ENCODE measurements at places on chromosomes 6 and 20.
A peak's percentile ranks its signal among the peaks of the same experiment; 100 is the strongest.

GRCh38 chr20:32391003-32391402 lies 32.9 kb downstream of the ASXL1 start:
- DNase-seq = no peak

DNA sequence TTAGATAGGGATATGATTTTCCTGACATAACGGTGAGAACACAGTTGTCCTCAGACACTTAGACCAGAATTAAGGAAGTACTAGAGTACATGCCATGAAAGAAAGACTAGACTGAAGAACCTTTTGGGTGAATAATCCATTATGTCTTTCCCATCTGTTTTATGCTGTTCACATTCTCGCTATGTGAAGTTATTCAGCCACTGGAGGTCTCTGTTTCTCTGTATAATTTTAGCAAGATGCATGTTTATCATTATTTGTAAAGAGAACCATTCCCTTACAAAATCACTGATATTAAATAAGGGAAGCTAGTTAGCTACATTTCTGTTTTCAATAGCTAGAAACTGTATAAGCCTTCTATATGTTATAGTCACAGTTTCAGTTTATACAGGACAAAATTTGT lies 391.9 kb downstream of the CD109 start:
- no peak for DNase-seq

GRCh38 chr6:36204068-36204753 lies 7.7 kb downstream of the BRPF3 start:
- DNase-seq = no peak

DNA sequence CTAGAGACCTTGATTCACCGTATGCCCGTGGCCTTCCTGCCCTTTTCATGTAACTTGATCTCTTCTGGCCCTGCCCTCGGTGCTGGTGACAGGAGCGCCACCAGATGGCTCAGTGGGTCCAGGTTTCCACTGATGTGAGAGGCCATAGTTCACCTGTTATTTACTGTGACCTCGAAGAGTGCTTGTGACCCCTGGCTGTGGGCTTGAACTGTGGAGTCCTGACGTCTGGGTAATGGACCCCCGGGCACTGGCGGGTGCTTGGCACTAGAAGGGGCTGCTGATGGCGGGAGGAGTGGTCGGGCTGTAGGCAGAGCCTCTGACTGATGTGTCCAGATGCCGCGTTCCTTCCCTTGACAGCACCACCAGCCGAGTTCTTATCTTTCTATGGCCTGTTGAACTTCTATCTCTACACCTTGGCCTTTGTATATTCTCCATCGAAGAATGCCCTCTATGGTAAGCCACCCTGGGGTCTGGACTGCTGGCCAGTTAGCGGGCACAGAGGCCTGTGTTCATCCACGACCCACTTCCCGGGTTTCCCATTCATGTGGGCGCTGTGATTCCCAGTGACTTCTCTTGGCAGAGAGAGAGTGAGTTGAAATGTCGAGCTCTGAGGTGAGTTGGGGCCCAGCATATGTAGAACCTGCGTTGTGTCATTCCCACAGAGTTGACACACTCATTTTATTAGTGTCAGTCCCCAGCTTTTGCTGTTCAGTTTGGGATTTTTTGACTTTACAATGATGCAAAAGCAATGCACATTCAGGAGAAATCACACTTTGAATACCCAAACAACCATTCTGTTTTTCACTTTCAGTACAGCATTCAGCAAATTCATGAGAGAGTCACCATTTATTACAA lies 14.9 kb downstream of the DYNLT1 start:
- peak; percentile 56 for DNase-seq

GRCh38 chr20:60352596-60352995 lies 394.4 kb downstream of the CDH26 start:
- DNase-seq = no peak

DNA sequence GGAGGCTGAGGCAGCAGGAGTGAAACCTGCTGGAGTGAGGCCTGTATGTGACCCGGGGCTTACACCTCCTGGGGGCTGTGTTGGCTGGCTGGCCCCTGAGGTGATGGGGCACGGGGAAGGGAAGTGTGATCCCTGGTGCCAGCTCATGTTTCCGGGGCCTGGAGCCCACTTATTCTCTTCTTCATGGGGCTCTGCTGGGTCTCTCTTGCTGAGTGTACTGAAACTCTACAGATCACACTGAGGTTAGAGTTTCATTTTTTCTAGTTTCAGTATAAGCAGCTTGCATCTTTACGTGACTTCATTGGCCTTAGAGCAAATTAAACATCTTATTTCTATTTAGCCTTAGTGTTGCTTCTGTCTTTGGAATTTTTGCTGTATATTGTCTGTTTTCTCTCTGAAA lies 96.2 kb downstream of the ANKS1A start:
- DNase-seq = no peak

DNA sequence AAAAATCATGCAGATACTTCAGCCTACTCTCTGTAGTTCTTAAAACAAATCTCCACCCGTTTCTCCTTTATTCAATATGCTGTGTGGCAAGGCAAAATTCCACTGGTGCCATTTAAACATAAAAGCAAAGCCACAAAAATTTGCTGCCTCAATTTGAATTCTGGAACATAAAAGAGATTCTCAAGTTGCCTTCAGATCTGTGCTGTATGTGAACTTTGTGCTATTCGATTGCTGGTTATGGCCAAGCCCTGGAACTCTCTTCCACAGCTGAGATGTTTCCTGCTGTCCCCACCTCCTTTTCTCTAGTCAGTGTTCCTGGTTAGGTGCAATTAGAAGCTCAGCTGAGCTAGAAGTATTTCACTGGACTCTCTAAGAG lies 395.3 kb upstream of the BTBD3 start:
- no peak for DNase-seq

DNA sequence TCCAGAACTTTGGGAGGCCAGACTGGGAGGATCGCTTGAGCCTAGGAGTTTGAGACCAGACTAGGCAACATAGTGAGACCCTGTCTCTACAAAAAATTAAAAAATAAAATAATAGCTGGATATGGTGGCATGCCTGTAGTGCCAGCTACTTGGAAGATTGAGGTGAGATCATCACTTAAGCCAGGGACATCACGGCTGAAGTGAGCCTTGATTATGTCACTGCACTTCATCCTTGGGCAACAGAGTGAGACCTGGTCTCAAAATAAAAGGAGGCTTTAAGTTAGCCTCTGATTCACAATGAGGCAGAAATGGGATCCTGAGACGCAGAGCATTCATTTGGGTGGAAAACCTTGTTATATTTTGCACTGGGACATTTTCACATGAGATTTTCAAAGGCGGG lies 57.0 kb downstream of the TULP4 start:
- no peak for DNase-seq

DNA sequence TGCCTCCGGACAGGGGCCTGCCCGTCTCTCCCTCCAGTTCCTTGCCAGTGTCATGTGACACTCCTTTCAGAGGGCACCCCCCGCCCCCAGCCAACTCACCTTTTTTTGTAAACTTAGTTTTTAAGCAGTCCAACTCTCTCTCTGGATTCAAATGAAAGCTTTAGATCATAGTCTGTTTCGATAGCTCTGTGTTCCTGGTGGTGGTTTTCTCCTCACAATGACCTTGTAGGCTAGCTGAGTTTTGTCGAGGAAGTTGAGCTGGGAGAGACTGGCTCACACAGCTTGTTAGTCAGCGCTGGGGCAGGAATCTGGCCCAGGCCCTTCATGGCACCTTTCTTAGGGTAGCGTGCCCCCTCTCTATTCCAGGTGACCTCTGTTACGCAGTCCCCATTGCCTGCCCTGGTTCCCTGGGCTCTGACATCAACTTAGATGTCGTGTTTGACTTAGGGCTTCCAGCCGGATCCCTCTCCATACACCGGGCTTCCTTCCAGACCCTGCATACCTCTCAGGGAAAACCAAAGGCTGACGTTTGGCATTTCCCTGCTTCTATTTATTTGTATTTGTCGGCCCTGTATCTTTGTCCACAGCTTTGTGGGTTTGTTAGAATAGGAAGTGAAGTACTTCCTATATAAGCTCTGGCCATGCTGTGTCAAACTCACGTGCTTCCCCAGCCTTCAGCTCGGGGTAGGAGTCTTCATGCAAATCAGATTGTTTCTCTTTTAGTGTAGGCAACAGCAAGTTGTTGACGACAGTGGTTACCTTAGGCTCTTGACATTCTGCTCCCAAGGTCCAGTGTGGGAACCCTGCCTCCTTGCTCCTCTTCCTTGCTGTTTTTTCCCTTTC lies 12.7 kb downstream of the IGF2R start:
- no peak for DNase-seq

Data from WERI-Rb-1 (cell line).